ENCODE measurements at places on chromosomes 16 and 17.
A peak's percentile ranks its signal among the peaks of the same experiment; 100 is the strongest.

- no peak for DNase-seq
These were observed 105.0 kb upstream of the MON1B start for GRCh38 chr16:77085981-77086380.

- no peak for DNase-seq
These were observed 57.7 kb downstream of the RMI2 start for GRCh38 chr16:11402745-11403533.

GRCh38 chr17:39240631-39241030 is 14.9 kb upstream of the STAC2 start:
- DNase-seq: no peak

DNA sequence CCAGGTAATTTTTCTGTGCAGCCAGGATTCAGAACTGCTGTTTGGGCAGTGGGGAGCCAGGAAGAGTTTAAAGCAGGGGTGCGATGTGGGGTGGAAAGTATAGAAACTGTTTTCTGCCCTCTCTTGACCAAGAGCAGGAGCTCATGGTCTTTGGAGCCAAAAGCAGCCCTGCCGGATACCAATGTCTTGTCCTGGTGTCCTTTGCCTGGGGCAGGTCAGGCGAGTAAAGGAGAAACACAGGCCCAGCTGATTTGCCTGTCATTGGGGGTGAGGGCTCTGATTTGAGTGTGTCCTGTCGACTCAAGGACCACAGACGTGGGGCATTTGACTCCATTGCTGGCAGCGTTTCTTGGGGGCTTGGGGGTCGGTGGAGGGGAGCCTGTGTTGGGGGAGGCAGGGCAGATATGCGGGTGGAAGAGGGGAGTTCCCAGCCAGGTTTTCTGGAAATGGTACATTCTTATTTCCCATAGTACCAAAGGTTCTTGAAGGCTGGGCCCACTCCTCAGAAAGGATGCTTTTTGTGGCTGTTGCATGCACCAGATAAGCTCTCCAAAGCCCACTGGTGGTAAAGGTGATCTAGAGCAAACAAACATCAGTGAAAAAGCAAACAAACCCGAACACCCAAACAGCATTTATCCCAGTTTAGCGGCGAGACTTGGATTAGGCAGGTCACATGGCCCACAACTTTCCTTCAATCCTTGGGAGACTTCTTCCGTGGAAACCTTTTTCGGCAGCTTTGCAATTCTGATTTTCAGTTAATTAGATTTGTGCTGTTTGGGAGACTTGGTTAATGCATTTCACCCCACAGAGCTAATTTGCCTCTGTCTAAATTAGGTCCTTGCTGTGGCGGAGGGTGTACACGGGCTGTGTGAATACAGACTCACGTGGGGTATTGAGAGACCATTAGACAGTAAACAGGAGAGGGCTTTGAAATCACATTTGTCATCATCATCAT is 59.0 kb downstream of the MSI2 start:
- peak; percentile 17 for DNase-seq

- no peak for DNase-seq
These were observed 105.9 kb downstream of the IRX3 start for GRCh38 chr16:54180421-54181359.

DNA sequence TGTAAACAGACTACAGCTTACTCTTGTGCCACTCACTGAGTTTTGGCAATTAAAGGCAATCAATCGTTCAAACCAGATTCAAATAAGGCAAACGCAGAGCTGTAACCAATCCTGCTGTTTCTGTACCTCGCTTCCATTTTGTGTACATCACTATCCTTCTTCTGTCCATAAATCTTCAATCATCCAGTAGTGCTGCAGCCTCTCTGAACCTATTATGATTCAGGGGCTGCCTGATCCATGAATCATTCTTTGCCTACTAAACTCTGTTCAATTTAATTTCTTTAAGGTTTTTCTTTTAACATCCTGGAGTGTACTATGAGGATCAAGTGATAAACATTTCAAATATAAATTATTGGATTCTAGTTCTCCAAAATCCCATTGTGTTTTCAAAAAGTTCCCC is 93.9 kb downstream of the CEP112 start:
- no peak for DNase-seq

DNA sequence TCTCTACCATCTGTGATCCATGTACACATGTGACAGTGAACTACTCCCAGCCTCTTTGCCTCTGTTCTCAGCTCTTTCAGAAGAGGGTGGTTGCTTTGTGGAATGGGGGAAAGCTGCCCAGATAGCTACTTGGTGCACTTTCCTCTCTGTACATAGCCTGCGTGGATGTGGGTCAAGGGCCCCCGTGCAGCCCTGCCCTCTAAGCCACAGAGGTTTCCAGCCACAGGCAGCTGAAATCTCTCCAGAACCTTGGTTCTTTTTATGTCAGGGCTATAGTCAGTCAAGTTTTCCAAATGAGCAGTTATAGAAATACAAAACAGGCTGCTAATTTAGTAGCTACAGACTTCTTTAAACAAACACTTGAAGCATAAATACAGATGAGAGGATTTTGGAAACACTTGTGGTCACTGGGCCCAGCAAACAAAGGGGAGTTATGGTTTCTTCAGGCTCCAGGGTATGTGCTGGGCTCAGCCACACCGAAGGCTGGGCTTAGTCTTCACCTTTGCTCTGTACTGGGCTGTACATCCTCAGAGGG is 199.7 kb upstream of the ASIC2 start:
- DNase-seq: no peak

GRCh38 chr17:66900126-66901010 is 64.1 kb upstream of the CACNG4 start:
- DNase-seq: no peak

- DNase-seq: no peak
These were observed 5.1 kb upstream of the NT5M start for GRCh38 chr17:17298108-17298507.

Measured in NCI-H82 (cell line).